Endodermal cell (in vitro differentiated cells): ENCODE measurements at places on chromosomes 11 and 22. TPM values are rescaled to one million over a fixed set of nuclear protein-coding genes. Genes with fewer than 3 reads are reported as not detected.

The NEFH gene
- 1.4 to 2.0 TPM (median 1.7 TPM) in 3 replicates for total RNA-seq

DNA sequence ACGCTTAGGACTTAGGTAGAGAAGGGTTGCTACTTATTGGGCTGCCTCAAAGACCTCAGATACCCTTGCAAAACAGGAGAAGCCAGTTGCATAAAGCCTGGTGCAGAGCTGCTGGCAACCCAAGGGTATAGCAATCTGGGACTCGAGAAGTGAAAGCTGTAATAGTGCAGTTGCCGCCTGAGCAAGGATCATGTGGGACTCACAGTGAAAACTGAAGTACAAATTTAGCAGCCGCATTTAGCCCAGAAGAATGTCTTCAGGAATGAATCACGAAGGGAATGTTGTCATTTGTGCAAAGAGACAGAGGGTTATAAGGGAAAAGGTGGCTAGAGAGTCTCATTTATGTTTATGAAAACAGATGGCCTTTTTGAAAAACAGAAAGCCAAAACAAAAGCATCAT is 267.2 kb downstream of the TENM4 start:
- H3K27ac ChIP-seq, result no peak overlapping the region
- no peak overlapping the region for H3K4me3 ChIP-seq
- DNase-seq, result peak; percentile 34
- H3K27me3 ChIP-seq, result no peaks in the 10 kb centered on the region

DNA sequence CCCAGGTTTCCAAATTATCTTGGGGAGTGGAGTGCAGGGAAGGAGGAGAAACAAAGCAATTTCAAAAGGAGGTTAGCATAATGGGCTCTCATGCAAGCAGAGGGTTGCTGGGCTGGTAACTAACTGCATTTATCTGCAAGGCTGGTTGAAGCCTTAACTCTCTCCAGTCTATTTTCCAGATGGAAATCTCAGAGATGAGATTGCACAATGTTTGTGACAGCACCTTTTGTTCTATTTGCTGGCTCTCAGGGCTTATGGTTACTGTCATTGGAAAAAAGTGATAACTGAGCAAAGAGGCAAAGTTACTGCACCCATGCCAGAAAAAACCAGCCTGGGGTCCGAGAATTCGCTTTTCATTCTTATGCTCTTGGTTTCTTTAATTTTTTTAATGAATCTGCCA is 33.2 kb downstream of the ABCC8 start:
- H3K36me3 ChIP-seq, result no peaks in the 10 kb centered on the region
- peaks cover 9% of the 10 kb centered on the region for H3K4me1 ChIP-seq
- peaks cover 20% of the 10 kb centered on the region for H3K27me3 ChIP-seq
- H3K27ac ChIP-seq, result no peak overlapping the region
- no peak for DNase-seq
- H3K4me3 ChIP-seq, result no peak overlapping the region

DNA sequence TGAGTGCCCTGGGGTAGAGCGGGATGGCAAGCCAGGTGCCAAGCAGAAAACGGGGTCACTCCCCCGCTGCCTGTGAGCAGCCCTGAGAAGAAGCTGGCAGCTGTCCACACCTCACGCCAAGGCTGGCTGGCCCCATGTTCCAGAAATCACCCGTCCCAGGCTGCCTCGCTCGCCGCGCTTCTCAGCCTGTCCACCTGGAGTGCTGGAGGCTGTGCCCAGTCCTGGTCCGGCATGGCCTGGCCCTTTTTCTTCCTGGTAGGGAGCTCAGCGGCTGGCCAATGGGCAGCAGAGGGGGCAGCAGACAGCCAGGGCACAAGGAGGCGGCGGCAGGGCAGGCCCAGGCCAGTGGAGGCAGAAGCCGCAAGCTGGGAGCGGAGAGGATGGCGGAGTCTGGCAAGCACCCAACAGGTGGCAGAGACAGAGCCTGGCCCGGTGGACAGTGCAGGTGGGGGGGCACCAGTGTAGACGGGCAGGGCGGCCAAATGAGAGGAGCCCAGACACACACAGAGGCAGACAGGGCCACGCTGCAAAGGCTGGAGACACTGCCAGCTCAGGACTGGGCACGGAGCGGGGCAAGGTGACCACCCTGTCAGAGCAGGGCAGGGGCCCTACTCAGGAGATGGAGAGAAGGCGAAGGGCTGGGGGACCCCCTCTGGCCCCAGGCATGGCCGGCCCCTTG is 37.2 kb upstream of the TH start:
- peak; percentile 73 for DNase-seq
- H3K27ac ChIP-seq, result no peak overlapping the region
- no peaks in the 10 kb centered on the region for H3K27me3 ChIP-seq
- no peaks in the 10 kb centered on the region for H3K4me1 ChIP-seq

DNA sequence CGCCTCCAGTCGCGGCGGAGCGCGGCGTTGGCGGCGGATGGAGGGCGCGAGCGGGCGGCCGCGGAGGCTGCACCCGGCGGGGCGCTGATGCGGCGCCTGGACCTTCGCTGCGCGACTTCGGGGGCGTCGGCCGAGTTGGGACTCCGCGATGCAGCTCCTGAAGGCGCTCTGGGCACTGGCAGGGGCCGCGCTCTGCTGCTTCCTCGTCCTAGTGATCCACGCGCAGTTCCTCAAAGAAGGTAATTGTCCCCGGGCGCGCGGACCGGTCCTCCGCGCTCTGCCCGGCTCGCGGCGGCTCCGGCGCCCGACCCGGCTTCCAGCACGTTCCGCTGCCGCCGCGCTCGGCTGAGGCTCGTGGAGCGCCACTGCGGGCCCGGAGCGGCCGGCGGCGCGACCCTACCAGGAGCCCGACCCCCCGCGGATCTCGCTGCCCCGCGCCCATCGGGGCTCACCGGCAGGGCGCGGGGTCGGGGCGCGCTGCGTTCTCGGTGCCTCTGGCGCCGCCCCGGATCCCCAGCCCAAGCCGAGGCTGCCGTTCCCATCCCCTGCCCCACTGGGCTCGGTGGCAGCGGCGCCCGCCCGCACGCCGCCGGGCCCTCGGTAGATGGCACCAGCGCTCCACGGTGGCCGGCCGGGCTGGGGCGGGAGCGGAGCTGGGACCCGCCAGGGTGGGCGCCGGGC is 1251.2 kb downstream of the BRD1 start:
- DNase-seq, result peak; percentile 87
- H3K36me3 ChIP-seq, result no peaks in the 10 kb centered on the region
- no peaks in the 10 kb centered on the region for H3K27me3 ChIP-seq
- peak overlapping the region; percentile 53 for H3K4me3 ChIP-seq
- no peaks in the 10 kb centered on the region for H3K4me1 ChIP-seq
- no peak overlapping the region for H3K27ac ChIP-seq

DNA sequence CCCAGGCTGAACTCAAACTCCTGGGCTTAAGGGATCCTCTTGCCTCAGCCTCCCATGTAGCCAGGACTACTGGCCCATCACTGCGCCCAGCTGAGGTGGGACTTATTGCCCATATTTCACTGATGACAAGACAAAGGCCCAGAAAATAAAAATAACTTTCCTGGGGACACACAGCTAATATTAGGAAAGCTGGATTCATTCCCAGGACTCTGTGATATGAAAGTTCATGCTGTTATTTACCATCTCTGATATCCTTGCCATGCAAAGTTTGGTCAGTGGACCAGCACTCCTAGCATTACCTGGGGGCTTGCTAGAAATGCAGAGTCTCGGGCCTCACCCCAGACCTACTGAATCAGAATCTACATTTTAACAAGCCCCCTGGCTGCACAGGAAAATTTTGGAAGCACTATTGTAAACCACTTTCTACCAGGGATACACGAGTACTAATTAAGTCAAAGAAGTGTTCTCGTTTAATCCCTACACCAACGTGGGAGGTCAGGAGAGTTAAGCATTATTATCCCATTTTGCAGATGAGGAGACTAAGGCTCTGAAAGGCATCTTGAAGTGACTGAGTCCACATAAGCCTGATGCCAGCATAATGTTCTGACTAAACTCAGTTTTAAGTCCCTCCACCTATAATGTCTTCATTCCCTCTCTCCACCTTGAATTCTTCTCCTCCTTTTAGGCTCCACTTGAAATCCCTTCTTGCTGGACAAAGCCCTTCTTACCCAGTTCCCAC is 2.5 kb upstream of the FAM83F start:
- no peak for DNase-seq
- peaks cover 2% of the 10 kb centered on the region for H3K4me1 ChIP-seq
- no peaks in the 10 kb centered on the region for H3K36me3 ChIP-seq
- no peak overlapping the region for H3K27ac ChIP-seq
- no peak overlapping the region for H3K4me3 ChIP-seq
